Progenitor cell of endocrine pancreas (in vitro differentiated cells): ENCODE measurements at places on chromosomes 4 and X. TPM values are rescaled to one million over a fixed set of nuclear protein-coding genes. Genes with fewer than 3 reads are reported as not detected.

The NR3C2 gene
- total RNA-seq, result 2.7 and 3.4 TPM in 2 replicates

The CT45A10 gene
- not detected in 2 replicates for total RNA-seq

The FAM90A26 gene
- total RNA-seq, result not detected in 2 replicates

The PASD1 gene
- not detected in 2 replicates for total RNA-seq

The ZNF157 gene
- 2.0 TPM in 2 replicates for total RNA-seq

The SORCS2 gene
- total RNA-seq, result 2.2 and 2.9 TPM in 2 replicates

The GAGE12E gene
- not detected in 2 replicates for total RNA-seq

The RENBP gene
- total RNA-seq, result 2.5 and 3.3 TPM in 2 replicates

The SGCB gene
- total RNA-seq, result 29.7 and 30.1 TPM in 2 replicates

The FHIP1A gene
- 26.2 and 26.9 TPM in 2 replicates for total RNA-seq

The ASB12 gene
- total RNA-seq, result 0.22 and 0.47 TPM in 2 replicates

The PNMA3 gene
- 31.1 and 32.8 TPM in 2 replicates for total RNA-seq

The CTAG2 gene
- not detected in 2 replicates for total RNA-seq

The TMEM271 gene
- total RNA-seq, result not detected in 2 replicates

The ADH7 gene
- total RNA-seq, result not detected in 2 replicates

The SLITRK2 gene
- total RNA-seq, result 11.6 and 16.0 TPM in 2 replicates

The TRMT10A gene
- total RNA-seq, result 9.2 and 10.1 TPM in 2 replicates

The PPP4R3C gene
- not detected in 2 replicates for total RNA-seq

The ARSH gene
- not detected in 2 replicates for total RNA-seq

The CYTL1 gene
- 1.2 TPM in 2 replicates for total RNA-seq

The TBC1D8B gene
- total RNA-seq, result 6.6 and 6.8 TPM in 2 replicates

The TMSB15B gene
- 20.9 and 22.2 TPM in 2 replicates for total RNA-seq

The CLDN24 gene
- not detected in 2 replicates for total RNA-seq

The EGF gene
- total RNA-seq, result 0.36 and 0.47 TPM in 2 replicates

The GSPT2 gene
- total RNA-seq, result 20.2 and 21.2 TPM in 2 replicates

The ARHGAP36 gene
- total RNA-seq, result 0.36 and 0.42 TPM in 2 replicates

The ZNF674 gene
- 6.2 and 7.0 TPM in 2 replicates for total RNA-seq

The ZNF718 gene
- 9.3 and 10.3 TPM in 2 replicates for total RNA-seq

The CD38 gene
- not detected in 2 replicates for total RNA-seq

The MAGEA9B gene
- not detected in 2 replicates for total RNA-seq

The NIPAL1 gene
- total RNA-seq, result 17.6 and 21.1 TPM in 2 replicates

The KCND1 gene
- 8.0 and 8.2 TPM in 2 replicates for total RNA-seq

The MAGIX gene
- 3.1 and 5.0 TPM in 2 replicates for total RNA-seq

The CT83 gene
- not detected in 2 replicates for total RNA-seq

The TLR1 gene
- total RNA-seq, result 3.0 and 3.1 TPM in 2 replicates
